ENCODE measurements at places on chromosomes 5 and 9.

DNA sequence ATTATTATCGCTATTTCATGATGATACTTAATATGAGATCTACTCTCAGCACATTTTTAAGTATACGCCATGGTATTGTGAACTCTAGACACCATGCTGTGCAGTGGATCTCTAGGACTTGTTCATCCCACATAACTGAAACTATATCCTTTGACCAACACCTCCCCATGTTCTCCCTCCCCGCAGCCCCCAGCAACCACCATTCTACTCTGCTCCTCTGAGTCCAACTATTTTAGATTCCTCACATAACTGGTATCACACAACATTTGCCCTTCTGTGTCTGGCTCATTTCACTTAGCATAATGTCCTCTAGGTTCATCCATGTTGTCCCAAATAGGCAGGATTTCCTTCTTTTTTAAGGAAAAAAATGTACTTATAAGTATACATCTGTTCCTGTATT, 6.6 kb upstream of the TBC1D2 start:
- DNase-seq = no peak

- no peak for DNase-seq
Measured at GRCh38 chr5:53087621-53088121, 21.9 kb downstream of the MOCS2 start.

GRCh38 chr5:145804701-145805100, 30.4 kb downstream of the PRELID2 start:
- no peak for DNase-seq

DNA sequence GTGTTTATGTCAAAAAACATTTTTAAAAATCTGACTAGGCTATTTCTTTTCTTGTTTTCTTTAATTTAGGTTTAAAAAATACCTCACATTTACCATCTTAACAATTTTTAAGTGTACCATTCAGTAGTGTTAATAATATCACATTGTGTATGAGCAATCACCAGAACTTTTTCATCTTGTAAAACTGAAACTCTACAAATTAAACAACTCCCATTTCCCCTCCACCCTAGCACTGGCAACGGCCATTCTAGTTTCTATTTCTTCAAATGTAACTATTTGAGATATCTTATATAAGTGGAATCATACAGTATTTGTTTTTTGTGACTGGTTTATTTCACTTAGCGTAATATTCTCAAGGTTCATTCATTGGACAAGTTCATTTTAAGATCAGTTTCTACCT, 27.7 kb downstream of the PLCXD3 start:
- no peak for DNase-seq

GRCh38 chr9:122348288-122348777, 22.5 kb upstream of the PTGS1 start:
- no peak for DNase-seq

DNA sequence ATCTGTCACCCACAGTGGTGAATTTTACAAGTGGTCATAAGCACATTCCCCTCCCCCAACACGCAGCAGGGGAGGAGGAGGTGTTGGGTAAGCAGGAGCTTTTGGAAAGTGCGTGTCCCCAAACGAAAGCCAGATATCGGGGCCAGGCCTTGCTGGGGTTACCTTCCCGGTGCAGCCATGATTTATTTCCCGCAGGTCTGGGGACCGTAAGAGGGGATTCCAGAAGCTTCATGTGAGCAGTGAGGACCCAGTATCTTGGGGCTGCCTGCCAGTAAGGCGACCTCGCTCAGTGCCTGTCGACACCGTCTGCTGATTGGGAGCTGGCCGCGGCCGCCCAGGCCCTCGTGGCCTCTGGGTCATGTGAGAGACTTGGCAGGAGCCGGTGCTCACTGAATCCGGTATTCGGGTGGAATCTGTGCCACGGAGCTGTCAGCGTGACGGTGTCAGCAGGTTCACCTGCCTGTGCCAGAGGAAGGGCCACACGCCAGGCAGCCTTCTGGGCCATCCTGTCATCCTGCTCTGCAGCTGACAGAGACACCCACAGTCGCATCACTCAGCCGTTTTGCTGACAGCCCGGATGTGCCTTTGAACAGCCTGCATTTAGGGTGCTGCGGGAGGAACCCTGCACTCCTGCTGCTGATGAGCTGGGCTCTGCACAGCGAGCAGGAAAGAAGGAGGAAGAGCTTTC, 37.3 kb downstream of the SEC61B start:
- DNase-seq = no peak

DNA sequence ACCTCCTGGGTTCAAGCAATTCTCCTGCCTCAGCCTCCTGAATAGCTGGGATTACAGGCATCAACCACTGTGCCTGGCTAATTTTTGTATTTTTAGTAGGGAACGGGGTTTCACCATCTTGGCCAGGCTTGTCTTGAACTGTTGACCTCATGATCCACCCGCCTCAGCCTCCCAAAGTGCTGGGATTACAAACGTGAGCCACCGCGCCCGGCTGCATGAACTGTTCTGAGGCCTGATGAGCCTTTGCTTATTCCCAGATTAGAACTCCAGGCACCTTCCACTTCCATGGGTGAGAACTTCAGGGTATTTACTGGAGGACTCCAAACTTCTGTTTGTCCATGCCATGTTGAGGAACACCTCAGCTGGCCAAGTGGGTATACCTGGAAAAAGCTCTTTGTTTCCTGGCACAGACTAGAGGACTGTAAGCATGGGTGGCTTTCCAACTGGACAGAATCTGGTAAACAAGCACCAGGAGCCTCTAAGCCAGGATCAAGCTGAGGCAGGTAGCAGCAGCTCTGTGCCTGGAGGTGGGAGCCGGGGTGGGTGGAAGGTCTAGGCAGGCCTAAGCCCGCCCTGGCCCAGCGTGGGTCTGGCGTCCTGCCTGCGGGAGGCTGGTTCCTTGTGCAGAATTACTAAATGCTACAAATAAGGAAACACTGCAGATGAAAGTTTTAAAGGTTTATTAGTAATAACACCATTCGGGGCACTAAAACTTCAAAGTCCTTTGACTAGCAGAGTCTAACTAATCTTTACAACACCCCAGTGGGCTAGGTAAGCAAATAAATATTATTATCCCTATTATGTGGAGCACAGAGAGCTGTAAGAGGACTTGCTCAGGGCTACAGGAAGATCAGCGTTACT, 78.4 kb downstream of the SEMA5A start:
- no peak for DNase-seq

- no peak for DNase-seq
Measured at GRCh38 chr5:113090336-113091106, 113.9 kb downstream of the DCP2 start.

GRCh38 chr5:93428868-93429267, 152.2 kb downstream of the NR2F1-AS1 start:
- no peak for DNase-seq

- no peak for DNase-seq
Measured at GRCh38 chr9:72119853-72120252, 29.4 kb upstream of the GDA start.

DNA sequence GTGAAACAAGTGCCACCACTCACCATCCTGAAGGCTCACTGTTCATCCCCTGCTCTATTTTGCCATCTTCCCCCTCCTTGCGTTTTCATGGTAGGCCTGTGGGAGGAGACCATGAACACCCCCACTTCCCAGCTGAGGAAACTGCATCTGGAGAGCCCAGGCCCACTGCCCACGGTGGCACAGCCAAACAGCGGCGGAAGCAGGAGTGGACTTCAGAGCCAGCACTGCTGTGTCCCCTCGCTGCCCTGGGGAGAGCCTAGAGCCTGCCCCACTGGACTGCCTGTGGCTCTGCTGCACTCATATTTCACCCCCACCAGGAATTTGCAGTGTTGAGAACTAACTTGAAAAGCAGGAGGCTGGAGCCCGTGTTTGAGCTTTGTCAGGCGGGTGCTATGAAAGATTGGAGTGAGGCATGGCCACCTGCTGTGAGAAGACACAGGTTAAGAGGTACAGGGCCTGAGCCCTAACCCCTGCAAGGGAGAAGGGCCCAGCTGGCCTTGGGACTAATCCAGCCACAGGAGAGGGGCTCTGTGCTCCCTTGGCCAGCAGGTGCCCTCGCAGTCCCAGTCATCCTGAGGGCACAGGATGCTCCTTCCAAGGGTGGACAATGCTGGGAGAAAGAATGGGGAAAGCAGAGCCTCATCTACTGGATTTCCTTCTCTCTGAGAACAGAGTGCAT, 79.0 kb downstream of the MACROH2A1 start:
- no peak for DNase-seq

- no peak for DNase-seq
Measured at GRCh38 chr9:94169968-94170367, 85.7 kb downstream of the PTPDC1 start.

GRCh38 chr9:88694625-88695024, 159.6 kb downstream of the NXNL2 start:
- DNase-seq = no peak

GRCh38 chr9:70801181-70801829, 320.1 kb downstream of the TRPM3 start:
- DNase-seq = no peak

GRCh38 chr9:108347463-108348188, 508.2 kb downstream of the ACTL7B start:
- DNase-seq = no peak

DNA sequence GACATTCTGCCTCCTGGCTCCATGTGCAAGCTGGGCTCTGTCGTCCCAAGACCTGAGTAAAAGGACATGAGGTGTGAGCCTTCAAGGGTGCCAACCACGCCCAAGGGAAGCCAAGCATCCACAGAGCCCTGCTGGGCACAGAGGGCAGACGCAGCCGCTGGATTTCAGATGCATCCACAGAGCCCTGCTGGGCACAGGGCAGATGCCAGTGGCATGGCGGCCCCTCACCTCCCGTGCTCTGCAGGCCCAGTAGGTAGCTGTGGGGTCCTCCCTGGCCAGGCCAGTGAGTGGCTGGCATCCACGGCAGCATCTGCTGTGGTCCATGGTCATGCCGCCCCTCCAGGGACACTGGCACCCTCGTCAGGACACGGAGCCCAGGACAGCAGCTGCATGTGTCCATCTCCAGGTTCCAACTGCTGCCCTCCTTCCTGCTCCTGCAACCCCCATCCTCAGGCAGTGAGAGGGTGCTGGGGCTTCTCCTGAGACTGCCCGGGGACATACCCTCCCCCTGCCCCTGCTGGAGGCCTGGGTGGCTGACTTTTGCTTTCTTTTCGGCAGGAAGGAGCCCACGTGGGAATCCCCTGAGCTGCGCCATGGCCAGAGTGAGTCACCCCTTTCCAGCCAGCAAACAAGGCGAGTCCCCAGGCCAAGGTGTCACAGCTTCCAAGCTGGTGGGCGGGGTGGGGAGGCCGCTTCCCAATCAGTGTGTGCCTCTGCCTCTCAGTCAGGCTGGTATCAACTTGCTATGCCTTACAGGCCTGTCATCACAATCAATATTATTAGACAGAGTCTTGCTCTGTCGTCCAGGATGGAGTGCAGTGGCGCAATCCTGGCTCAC, 4.0 kb upstream of the TRAF2 start:
- peak; percentile 61 for DNase-seq

DNA sequence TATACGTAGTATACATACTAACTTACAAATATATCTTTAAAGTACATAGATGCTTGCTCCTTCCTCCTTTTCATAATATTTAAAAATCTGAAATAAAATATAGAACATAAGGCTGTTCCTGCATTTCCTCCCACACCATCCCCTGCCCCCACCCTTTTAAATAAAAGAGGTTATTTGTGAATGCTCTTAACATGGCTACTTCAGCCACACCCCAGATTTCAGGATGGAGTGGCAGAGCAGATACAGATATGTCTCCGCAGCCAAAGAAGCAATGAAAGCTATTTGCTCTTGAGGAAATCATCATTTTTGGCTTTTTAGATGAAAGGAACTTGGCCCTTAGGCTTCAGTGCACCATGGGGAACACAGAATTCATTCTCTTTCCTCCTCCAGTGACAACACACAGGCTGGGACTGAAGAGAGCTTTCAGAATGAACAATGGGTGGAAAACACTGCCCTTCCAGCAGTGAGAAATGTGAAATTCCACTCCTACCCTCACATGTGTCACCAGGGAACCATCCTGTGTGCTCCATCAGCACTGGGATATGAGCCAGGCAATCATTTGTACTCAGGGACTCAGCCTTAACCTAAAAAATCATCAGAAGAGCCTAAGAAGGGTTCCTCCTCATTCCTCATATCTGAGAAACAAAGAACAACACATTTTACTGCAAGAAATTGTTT, 134.3 kb downstream of the PPP2R2B start:
- peak; percentile 3 for DNase-seq
